ENCODE measurements at places on chromosomes 6 and 20.

- DNase-seq: no peak
Observed at GRCh38 chr20:49313283-49313682, 35.4 kb upstream of the ZNFX1 start.

DNA sequence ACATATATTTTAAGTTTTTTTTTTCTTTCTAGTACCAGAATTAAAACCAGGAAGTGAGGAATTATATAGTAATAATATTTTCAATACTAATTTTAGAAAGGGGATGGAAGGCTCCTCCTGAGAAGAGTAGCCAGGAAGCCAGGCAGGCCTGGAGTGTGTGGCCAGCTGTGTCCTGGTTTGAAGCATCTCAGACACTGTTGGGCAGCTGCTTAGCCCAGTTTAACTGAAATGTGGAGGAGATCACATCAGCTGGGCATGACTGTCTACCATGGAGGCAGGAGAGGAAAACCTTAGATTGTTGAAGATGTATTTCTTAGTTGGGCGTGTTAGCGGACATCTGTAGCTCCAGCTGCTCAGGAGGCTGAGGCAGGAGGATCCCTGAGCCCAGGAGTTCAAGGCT is 142.2 kb downstream of the ARID1B start:
- no peak for DNase-seq

DNA sequence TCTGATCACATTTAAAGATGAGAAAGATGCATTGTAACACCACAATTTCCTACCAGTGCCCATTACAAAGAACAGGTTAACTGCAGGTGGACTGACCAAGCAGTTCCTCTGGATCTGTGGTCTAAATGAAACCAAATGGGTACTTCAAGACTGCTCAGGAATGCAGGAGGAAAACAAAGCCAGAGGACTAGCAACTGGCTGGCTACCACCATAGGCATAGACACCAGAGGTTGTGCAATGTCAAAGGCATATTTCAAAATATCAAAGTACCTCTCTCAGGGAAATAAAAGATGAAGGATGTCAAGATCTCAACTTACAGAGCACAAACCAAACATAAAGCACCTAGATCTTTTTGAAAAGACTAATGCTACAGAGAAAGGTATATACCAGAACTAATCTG is 65.5 kb downstream of the GMDS start:
- DNase-seq: no peak

DNA sequence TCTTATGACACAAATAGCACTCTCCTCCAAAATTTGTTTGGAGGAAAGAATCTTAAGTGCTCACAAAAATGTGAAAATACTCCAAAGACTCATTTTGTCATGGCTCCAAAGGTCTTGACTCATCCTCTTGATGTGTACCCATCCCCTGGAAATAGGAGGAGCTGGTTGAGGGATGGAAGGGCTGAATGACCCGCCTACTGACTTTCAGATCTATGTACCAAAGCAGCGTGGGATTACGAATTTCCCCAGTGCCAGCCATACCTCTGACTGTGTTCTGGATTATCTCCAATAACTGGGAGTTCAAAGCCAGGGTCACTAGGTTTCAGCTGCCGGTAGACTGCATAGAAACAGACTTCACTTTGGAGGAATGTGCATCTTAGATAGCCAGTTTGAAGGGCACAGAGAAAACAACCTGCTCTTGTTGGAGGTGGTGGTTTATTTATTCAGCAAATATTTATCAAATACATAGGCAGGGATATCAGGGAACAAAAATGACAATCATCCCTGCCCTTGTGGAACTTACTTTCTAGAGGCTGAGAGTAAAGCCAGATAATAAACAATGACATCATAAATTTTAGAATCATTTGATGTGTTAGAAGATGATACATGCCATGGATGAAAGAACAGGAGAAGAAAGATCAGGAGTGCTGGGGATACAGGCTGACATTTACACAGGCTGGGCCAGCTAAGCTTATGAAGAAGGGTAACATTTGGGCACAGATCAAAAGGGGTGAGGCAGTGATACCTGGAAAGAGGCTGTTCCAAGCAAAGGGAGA is 246.6 kb downstream of the TBXT start:
- no peak for DNase-seq

DNA sequence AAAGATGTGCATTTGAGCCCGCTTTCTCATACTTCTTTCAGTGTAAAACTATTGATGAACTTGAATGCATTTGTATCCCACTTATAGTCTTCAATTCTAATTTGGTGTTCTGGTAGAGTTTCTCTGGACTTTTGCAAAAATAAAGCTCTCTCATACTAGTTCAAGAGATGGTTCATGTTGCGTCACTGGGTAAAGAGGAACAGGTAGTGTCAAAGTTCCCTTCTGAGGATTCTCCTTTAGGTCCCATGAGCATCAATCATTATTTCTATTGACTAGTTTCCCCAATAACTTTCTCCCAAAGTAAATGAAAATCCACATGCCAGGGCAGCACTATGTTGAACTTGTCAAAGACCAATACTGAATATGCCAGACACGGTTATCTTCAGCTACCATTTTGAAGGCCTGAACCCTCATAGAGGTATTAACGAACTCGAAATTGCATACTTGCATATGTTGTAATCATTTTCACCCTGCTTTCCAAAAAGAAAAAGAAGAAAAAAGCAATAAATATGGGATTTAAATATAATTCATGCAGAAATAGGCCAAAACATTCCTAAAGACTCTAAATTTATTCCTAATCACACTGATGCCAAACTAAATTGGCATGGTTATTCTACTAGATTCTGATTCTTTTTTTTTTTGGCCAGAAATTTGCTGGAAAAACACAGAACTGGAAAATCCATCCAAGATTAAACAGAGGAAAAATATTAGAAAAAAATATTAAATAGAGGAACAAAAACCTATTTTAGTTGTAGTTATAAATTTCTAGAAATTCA is 84.5 kb downstream of the SGK1 start:
- no peak for DNase-seq

DNA sequence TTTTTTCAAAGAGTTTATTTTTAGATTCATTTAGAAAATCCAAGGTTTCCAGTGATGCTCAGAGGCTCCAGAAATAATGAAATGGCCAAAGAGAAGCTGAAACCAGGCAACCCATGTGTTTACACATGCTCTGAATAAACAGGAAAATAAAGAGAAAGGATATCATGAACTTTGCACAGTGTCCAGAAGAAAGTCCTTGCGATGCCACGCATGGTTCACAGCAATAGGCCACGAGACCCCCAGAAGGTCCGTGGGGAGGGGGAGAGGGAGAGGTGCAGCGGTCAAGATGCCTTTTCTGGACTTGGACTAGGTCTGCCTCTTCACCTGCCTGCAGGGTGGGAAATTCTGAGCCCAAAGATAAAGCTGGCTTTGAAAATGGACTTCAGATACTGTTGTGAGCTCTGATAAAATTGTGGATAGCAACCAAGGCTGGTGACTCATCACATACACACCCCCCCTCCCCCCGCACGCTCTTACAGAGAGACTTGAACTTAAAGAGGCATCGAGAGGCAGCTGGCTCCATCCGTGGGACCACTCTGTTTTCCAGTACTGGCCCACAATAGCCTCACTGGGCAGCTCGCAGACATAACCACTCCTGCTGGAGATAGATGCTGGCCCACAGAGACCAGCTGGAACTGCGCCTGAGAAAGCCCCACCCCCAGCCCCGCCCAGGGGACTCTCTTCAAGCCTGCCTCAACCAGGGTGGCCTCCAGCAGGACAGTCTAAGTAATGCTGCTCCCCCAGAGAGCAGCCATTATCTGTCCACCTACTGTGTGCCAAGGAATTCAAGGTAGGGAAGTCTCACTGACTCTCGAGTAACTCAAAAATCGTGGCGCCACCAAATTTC is 21.2 kb upstream of the NFATC2 start:
- DNase-seq: no peak

GRCh38 chr20:10790013-10790412 is 116.2 kb upstream of the JAG1 start:
- no peak for DNase-seq

- DNase-seq: peak; percentile 13
Observed at GRCh38 chr6:31114970-31115849, 610 bp downstream of the PSORS1C1 start.

- no peak for DNase-seq
Observed at GRCh38 chr6:13355999-13356785, 27.9 kb upstream of the TBC1D7 start.

DNA sequence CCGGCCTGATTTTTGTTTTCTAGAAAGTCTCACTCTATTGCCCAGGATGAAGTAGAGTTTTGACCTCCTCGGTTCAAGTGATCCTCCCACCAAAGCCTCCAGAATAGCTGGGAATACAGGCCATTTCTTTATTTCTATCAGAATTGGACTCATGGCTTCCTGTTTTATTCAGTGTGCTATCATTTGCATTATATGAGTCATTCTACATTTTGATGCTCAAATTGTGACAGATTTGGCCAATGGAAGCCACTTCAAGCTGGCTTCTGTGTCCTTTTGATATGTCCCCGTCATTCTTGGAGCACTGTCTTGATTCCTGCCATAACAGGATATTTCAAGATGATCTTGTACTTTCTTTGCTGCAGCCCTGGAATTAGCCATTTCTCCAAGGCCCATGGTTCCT is 75.1 kb downstream of the CNBD2 start:
- no peak for DNase-seq

DNA sequence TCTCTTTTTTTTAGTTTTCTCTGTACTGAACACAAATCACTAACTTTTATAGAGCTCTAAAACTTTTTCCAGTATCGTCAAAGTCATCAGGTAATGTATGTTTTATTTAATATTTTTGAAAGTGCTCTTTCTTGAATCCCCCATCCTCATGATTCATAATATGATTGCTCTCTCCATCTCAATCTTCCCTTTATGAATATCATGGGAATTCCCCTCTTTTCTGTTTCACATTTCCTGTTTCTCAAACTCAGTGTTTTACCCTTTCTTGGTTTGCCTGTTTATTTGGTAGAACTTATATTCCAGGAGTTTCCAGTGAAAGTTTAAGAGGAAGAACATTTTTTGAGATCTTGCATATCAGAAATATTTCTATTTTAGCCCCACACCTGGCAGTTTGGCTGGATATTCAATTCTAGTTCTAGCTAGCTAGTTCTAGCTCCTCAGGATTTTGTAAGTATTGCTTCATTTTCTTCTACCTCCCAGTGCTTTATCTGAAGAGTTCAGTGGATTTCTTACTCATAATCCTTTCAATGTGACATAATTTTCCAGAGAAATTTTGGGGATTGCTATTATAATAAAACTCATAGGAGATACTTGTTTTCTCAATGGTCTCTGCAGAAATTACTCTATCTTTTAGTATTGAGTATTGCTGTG is 6.1 kb upstream of the C6orf58 start:
- DNase-seq: no peak

GRCh38 chr20:64158346-64159285 is 5.6 kb upstream of the MYT1 start:
- no peak for DNase-seq

DNA sequence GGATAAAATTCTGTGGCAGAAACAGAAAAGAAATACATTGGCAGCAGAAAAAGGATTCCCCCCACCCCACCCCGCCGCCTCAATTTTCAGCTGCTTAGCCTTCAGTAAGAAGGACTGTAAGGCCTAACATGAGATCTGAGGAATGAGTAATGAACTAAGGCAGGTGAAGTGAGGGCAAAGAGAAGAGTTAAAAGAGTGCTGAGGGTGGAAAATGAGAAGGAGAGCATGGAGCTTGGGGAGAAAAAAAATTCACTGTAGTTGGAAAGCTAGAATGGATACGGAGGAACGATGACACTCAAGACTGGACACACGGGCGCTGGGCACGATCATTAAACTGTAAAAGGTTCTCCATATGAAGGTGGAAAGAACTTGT is 14.6 kb downstream of the POM121L2 start:
- DNase-seq: no peak

GRCh38 chr6:45175272-45175671 is 152.9 kb upstream of the RUNX2 start:
- no peak for DNase-seq

- peak; percentile 86 for DNase-seq
Observed at GRCh38 chr6:20952699-20953474, 418.6 kb downstream of the CDKAL1 start.

DNA sequence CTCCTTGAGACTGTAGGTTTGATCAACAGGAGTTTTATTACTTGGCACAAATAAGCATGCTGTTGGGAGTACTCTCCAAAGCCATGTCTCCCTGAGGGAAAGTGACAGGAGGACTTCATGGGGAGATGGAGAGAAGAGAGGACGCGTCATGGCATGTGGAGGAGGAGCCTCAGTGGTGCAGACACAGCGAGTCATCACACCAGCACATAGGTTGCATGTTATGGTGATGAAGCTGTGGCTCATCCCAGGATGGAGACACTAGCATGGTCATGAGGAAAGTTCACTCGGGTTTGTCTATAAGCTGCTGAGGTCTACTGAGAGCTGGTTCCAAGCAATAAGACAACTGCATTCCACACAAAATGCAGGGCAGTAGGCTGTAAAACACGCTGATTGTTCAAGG is 13.2 kb upstream of the SSTR4 start:
- no peak for DNase-seq

DNA sequence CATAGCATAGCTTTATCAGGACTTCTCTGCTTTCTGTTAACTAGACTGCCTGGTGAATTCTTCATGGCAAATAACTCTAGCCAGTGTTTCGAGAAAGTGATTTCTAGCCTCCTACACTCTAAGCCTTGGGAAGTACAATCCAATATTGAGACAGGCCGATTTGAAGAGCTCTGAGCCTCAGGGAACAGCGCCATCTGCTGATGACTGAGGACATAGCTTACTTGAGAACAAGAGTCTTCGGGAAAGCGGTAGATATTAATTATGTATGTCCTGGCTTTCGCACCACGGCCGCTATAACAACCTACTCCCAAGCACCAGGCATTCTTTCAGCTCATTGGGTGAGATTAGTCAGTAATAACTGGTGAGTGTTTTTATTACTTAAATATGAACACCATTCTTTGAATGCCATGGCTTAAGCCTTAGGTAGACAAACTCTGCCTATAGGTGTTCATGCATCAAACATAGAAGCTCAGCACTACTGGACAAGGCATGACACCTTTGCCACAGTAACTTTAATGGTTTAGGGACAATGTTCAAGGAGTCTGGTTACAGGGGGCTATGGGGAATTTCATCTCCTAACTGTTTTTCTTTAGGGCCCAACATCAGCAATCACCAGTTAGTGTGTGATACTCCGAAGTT is 518.6 kb downstream of the BMP2 start:
- peak; percentile 36 for DNase-seq

DNA sequence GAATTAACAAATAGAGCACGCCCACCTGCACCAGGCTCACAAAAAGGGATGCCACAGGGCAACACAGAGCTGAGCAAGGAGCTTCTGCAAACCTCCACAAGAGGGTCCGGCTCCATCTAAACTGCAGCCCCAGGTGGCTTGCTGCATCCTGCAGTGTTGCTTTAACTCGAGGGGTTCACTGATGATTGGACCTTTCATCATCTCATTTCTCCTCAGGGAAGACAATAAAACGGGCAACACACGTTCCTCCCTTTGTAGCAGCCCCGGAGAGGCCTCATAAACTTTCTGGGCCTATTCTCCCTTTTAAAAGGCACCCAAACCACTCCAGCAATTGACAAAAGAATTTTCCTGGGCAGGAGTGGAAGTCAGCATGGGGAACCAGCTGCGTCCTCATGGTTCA is 161.5 kb upstream of the CDH4 start:
- no peak for DNase-seq

DNA sequence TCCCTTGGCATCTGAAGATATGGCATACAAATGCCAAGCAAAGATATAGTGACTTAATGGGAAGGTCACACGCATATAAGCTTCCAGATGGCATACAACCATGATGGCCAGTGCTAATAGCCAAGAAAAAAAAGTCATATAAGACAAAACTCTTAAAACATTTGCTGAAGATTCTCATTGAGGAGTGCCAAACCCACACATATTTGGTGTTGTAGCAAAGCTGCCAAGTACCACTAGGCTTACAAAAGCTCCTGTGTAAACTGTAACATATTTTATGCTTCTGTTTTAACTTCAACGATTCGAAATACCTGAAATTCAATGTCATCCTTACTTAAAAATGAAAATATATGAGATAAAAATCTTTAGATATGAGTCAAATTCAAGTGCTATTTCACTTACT is 123.0 kb downstream of the HMGCLL1 start:
- no peak for DNase-seq
